Left ventricle myocardium inferior (tissue), 1 donor: ENCODE measurements at places on chromosomes 13 and 19. TPM values are rescaled to one million over a fixed set of nuclear protein-coding genes. Genes with fewer than 3 reads are reported as not detected.

The MYO1F gene
- total RNA-seq: 7.4 TPM

The ZNF681 gene
- 0.25 TPM for total RNA-seq

- DNase-seq: peak; percentile 33
These were observed 349.2 kb upstream of the ARGLU1 start for GRCh38 chr13:106917024-106917571.

- no peak for DNase-seq
These were observed 1.7 kb downstream of the CD320 start for GRCh38 chr19:8306235-8307054.

DNA sequence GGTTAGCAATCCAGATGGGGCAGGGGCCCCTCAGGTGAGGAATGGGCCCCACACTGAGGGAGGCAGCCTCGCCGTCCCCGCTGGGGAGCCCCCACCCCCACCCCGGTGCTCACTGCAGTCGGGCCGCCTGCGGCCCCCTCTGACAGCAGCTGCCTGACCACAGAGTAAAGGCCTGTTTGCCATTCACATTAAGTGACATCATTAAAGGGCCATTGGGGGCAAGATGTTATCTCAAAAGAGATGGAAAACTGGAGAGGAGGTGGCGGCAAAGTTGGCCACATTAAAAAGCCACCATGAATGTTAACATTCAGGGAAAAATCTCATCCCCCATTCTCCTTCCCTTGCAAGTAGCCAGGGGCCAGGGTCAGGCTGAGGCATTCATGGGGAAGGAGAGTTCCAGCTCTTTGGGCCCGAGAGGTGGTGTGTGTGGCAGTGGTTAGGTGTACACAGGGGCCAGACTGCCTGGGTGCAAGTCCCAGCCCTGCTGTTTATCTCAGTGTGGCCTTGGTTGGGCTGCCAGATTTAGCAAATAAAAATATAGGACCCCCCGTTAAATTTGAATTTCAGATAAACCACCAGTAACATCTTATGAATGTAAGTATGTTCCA, 20.9 kb downstream of the VSTM2B start:
- no peak for DNase-seq
